Calu3 (cell line): ENCODE measurements at places on chromosomes 1 and 21. TPM values are rescaled to one million over a fixed set of nuclear protein-coding genes. Genes with fewer than 3 reads are reported as not detected.

CDC14A gene
- 6.4 and 8.5 TPM in 2 replicates for total RNA-seq

CLCA1 gene
- total RNA-seq, result not detected in 2 replicates

HTR6 gene
- not detected in 2 replicates for total RNA-seq

- no peak for DNase-seq
Observed at GRCh38 chr1:40879482-40880175, 17.5 kb upstream of the CITED4 start.

DNA sequence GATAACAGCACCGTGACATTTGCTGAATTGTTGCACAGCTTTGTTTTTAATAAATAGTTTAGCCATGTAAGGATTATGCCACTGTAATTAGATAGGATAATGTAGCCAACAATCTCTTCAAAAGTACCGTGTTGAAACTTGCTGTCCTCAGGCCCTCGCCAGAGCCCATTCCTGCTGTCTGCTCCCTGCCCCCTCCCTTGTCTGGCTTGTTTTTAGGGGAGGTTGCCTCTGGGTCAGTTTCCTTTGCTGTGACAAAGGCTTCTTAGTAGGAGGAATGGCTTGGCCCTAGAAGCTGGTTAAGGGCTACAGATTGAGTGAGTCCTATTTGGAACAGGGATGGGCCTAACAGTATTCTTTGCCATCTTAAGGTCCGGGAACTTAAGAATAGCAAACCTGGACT is 107.9 kb downstream of the LMO4 start:
- peak; percentile 42 for DNase-seq

DNA sequence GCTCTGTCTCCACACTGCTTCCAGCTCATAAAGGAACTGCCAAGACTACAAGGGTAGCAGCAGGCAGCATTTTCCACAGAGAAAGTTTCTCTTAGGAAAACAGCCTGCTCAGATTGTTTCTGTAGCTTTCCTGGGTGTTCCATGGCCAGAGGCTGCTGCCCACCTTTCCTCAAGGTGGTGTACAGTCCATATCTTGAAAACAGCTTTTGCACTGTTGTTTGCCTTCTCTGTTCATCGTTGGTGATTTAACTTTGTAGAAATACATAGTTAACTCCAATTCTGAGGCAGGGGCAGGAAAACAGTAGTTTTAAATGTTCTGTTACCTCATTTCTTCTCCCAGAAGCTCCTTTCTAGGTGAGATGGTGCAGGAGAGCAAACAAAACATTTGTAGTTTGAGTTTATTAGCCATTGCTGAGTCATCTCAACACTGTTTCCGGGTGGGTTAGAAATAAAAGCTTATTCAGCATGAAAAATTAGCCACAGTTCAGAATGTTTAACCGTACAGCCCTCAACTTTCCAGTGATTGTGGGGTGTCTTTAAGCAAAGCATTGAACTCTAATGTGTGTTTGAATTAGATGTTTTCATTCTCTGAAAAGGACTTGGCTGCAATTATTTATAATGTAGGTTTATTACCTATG is 41.7 kb downstream of the DIP2A start:
- no peak for DNase-seq

GRCh38 chr1:243474136-243474881 is 218.5 kb downstream of the SDCCAG8 start:
- DNase-seq, result no peak

USP25 gene
- 21.8 and 22.1 TPM in 2 replicates for total RNA-seq

GRCh38 chr1:16091296-16091695 is 17.8 kb upstream of the FAM131C start:
- no peak for DNase-seq

GRCh38 chr1:179599623-179600249 is 8.1 kb downstream of the TDRD5 start:
- DNase-seq, result peak; percentile 67

- DNase-seq, result no peak
Observed at GRCh38 chr1:83766241-83766691, 232.7 kb downstream of the TTLL7 start.

DNA sequence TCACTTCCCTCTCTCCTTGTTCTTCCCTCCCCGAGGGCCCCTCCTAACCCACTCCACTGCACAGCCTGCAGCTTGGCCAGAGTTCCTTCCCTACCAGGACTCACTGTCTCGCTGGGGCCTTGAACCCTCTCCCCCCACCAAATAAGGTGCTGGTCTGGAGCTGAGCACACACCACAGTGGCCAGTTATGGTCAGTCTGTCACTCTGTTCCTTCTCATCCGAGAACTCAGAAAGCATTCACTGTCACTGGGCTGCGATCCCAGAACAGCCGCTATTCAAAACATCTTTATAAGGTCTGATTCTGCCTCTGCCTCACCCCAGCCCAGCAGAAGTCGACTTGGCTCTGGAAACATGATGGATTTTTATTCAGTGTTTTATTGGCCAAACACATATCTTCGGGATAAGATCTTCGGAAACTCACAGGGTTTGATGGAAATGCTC is 19.8 kb upstream of the LBR start:
- DNase-seq, result no peak

- DNase-seq, result peak; percentile 15
Observed at GRCh38 chr21:38669186-38669585, 136.5 kb upstream of the ETS2 start.

DNA sequence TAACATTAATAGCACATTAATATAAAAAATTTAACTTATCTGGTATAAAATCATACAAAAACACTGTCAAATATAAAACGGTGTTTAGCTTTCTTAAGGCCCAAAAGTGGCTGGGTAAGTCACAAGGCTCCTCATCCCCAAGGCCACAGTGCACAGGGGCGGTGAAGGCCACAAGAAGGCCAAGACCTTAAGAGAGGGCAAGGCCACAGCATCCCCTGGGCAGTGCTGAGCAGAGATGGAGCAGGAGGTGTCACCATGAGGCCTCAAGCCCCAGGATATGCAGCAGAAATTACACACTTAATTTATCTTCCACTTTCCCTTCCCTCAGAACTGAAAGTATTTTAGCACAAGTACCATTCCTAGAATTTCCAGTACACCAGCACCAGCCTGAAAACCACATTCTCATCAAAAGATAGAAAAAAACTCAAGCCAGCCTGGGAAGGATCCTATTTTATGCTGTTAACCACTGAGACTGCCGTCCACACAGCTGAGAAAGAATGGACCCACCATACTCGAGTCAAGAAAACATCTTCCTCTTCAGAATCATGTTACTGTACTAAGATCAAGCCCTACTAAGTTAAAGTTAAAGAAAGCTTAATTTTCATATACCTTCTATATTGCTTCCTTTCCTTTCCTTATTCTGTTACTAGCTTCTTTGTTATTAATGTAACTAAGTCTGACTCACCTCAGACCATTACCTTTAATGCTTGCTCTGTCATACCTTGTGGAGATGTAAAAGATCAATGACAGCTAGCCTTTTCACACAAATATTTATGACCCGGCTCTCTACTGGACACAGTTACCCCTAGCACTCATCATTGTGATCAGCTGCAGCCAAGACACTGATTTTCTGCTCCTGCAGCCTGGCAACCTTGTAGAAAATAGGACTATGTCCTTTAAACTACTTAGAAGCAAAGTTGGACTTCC is 26.4 kb upstream of the FMO1 start:
- no peak for DNase-seq

SAMD11 gene
- total RNA-seq, result 0.27 and 0.54 TPM in 2 replicates

DNA sequence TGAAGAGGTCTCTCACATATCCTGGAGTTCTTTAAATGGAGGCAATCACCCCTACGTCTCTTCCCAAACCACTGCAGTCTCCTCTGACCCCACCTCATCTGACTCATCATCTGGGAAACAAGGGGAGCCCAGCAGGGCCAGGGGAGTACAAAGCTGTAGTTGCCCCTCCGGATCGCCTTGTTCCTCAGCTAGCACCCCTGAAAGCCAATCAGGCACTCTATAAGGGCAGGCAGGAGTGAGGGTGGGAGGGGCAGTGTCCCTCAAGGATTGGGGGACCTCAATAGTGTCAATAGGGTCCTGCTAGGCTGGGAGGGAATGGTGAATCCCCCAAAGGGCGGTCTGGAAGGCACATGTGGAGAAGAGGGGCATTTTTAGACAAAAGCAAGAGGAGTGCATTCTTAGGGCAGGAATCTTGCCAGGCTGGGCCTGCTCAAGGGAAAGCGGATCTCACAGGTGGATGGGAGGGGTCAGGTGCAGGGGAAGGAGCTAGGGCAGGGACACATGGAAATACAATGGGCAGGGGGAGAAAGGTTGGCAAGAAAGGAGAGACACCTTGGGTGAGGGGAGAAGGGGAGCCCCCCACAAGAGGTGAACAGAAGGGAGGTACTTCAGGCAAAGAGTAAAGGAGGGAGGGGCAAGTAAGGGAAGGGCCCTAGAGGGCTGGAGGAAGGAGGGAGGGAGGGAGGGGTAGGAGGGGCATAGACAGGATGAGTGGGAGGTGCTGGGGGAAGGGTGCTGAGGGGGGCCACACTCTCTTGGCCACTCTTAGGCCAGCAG is 5.8 kb downstream of the SHISA4 start:
- DNase-seq, result no peak

OVAAL gene
- not detected in 2 replicates for total RNA-seq

GRCh38 chr1:153880962-153881361 is 41.8 kb downstream of the GATAD2B start:
- peak; percentile 74 for DNase-seq

- DNase-seq, result peak; percentile 50
Observed at GRCh38 chr1:23751050-23751814, 8.0 kb downstream of the ELOA start.

DNA sequence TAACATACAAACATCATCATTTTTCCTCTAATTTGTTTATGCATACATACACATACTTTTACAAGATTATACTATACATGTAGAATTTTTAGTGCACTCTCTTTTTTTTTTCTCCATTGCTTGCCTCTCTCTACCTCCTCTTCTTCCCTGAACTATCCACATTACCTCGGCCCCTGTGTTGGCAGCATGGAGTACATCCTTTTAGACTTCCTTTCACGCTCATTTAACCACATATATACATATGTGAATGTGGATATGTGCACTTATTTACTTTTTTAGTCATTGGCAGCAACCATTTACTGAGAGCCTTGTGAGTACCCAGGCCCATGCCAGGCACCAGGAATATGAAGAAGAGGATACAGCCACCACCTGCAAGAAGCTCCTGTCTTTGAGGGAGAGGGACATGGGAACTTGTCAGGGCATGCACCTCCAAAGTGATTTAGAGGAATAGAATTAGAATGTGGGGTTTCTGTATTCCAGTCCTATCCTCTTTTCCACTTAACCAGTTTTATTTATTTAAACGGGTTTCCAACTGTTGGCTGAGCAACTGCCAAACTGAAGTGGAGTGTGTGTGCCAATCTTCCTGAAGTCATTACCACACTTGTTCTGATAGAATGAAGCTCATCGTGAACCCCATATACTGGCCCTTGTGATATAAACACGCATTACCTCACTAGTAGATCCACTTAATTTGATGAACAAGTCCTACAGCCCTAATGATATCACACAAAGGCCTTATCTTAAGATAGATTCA is 212.6 kb downstream of the TNR start:
- DNase-seq, result no peak

LCE3C gene
- not detected in 2 replicates for total RNA-seq

- no peak for DNase-seq
Observed at GRCh38 chr1:41875487-41875886, 43.2 kb downstream of the HIVEP3 start.

- no peak for DNase-seq
Observed at GRCh38 chr21:32320059-32320458, 21.4 kb downstream of the MRAP start.

HUNK gene
- total RNA-seq, result 2.3 and 5.0 TPM in 2 replicates

PLA2G2A gene
- total RNA-seq, result not detected in 2 replicates

- DNase-seq, result no peak
Observed at GRCh38 chr21:15631342-15631741, 98.4 kb upstream of the USP25 start.

FCRL1 gene
- total RNA-seq, result not detected in 2 replicates

GRCh38 chr1:228743405-228743804 is 8.1 kb downstream of the RHOU start:
- DNase-seq, result no peak

FCRL2 gene
- 0.14 and 0.47 TPM in 2 replicates for total RNA-seq

DNA sequence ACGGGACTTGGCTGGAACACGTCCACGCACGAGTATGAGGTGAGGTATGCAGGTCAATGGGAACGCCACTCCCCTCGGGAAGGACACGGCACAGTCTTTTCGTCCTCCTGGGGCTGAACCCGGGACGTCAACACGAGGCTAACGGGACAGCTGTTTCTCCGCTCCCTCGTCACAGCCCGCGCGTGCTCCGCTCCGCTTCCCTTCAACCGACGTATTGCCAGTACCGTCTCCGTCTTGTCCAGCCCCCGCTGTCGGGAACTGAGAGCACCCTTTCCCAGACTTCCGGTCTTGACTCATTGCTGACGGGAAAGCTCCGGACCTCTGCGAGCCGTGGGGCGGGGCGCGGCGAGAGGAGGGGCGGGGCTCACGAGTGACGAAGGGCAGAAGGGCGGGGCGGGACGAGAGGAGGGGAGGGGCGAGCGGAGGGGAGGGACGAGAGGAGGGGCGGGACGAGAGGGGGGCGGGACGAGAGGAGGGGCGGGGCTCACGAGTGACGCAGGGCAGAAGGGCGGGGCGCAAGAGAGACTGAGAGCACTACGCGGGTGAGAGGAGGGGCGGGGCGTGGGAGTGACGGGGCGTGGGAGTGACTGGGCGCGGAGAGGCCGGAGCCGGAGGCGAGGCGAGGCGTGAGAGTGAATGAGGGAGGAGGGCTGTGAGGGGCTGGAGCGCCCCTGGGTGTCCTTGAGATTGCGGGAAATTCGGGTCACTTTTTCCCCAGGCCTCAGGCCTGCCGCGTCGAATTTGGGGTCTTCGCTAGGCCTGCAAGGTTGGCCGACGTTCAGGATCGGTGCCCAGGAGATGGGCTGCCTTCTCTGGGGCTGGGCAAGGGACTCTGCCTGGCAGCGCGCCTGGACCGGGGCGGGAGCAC is 22.2 kb upstream of the CFAP126 start:
- peak; percentile 98 for DNase-seq

SYTL1 gene
- total RNA-seq, result 15.0 and 16.5 TPM in 2 replicates

C1orf198 gene
- 77.2 and 80.4 TPM in 2 replicates for total RNA-seq

DNA sequence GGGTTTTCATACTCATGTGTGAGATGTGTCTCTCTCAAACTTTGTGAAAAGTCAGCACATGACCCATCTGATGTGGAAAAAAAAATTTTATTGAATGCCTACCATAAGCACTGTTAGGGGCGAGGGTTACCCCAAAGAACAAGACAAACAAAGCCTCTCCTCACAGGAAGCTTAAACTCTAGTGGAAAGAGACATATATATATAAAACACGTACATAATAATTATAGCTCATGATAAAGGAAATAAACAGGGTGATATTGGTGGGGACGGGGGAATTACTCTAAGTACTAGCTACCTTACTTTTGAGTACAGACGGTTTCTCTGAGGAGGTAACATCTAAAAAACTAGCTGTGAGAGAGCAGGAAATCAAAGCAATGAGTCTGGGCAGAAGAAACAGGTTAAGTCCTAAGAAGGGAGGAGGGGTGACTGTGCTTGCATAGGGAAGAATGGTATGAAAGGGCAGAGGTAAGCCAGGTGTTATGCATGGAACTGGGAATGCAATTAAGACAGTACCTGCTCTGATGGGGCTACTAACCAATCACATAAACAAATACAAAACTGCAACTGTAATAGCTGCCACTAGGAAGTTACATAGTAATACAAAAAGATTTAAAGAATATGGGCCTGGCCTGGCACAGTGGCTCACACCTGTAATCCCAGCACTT is 4.5 kb downstream of the LIN9 start:
- no peak for DNase-seq

RGSL1 gene
- not detected in 2 replicates for total RNA-seq

GRCh38 chr1:245444147-245444828 is 289.5 kb downstream of the KIF26B start:
- no peak for DNase-seq

NPR1 gene
- total RNA-seq, result not detected in 2 replicates

GRCh38 chr1:212689758-212690529 is 9.7 kb downstream of the BATF3 start:
- no peak for DNase-seq

SHISAL2A gene
- not detected in 2 replicates for total RNA-seq
